Activated T-helper 1 cell treated with anti-CD3 and anti-CD28 coated beads, Interleukin-2, amount 50 U/mL, for 16 hours (primary cell): ENCODE measurements at places on chromosomes 13 and 19.

DNA sequence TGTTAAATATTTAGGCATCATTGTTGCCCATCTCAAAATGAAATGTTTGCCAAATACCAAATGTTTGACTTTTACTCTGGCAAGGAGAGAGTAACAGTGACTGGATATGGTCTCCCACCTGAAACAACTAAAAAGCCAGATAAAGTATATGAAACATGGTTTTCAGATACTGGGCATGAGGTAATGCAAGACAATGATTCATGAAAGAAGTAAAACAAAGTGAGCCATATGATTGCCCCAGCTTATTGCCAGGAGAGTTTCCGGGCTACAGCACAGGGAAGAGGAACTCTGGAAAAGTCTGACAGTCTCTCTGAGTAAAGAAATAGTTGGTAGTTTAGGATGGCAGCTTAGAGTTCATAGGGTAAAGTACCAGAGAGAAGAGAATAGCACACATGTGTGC, 354.6 kb downstream of the DNAJC15 start:
- no peak for DNase-seq

GRCh38 chr19:39195755-39196154, 1.0 kb upstream of the NCCRP1 start:
- DNase-seq = no peak

DNA sequence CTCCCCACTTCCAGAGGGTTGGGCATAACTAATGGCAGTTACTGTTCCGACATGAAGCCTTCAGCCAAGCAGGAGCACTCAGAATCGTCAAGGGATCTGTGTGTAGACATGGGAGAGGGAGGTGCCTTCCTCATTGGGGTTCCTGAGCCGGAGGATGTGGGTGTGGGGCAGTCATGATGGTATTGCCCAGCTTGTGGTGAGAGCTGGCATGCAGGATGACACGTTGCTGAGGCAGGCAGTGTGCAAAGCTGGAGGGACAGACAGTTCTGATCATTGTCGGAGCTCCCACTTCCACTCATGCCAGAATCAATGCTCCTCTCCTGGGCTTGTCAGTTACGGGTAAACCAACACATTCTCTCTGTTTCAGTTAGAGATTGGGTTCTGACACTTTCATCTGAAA, 83.9 kb upstream of the TSC22D1 start:
- DNase-seq = no peak

GRCh38 chr13:44276061-44276460, 97.6 kb upstream of the SERP2 start:
- DNase-seq = no peak

DNA sequence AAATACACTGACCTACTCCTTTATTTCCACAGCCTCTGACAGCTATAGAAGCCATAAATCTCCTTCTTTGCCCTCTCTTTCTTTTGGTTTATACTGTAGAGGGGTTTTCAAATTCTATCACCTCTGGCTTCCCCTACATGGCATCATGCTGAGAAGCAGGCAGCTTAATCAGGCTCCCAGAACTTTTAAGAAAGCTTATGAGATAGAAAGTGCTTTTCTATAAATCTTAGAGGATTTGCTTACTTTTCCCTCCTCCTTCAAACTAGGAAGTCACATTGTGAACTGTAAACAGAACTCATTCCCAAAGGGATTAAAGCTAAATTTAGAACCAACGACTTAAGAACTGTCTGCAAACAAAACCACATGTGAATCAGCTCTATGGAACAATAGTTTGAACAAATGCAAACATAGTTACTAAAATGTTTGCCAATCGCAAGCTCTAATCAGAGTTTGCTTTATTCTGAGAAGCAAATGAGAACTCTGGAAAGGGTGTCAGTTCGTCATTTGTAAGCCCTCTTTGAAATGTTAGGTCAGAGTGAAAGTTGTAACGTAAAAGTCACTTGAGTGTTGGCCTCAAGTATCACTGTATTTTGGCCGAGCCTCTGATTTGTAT, 344.1 kb downstream of the RFC3 start:
- DNase-seq = no peak

DNA sequence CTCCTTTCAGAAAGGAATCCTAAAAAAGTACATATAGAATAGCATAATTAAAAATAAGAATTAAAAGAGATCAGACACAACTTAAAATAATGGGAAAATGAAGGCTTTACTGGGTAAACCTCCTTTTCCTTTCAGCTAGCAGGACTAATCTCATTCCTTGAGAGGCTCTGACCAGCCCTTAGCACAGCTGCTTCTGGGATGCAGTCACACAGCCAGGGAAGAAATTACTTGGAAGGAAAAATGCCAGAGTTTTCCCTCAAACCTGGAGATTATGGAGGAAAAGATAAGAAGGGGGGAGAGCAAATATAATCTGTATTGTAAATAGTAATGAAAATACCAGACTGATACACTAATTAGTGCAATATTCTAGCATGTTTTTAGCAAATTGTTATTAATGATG, 91.8 kb downstream of the LRCH1 start:
- DNase-seq = no peak

GRCh38 chr19:51107406-51108065, 673 bp downstream of the CTU1 start:
- DNase-seq = no peak

DNA sequence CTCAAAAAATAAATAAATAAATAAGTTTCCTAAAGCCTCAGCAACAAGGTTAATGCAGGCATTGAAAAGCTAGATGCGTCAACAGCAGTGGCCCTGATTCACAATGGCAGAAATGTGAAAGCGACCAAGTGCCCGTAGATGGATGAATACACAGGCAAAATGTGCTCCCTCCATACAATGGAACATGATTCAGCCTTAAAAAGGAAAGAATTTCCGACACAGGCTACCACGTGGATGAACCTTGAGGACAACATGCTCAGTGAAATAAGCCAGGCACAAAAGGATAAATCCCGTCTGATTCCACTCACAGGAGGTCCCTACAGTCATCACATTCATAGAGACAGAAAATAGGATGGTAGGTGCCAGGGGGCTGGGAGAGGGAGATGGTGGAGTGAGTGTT, 31.7 kb downstream of the INSR start:
- no peak for DNase-seq

DNA sequence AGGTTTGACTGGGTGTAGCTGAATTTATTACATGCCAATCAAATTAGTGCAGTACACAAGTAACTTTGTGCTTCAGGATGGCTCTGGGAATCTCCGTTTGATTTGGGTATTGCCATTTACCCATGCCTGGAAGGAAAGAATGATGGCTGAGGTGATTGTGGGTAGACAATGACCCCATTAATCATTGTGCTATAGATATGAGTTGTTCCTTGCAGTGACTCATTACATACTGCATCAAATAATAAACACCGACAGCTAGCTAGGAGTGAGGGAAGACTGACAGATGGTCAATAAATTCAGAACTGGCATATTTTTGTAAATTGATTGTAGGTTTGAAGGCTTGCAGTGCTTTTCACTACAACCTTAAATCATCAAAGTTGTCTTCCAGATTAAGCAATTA, 1069.5 kb downstream of the DIAPH3 start:
- no peak for DNase-seq

DNA sequence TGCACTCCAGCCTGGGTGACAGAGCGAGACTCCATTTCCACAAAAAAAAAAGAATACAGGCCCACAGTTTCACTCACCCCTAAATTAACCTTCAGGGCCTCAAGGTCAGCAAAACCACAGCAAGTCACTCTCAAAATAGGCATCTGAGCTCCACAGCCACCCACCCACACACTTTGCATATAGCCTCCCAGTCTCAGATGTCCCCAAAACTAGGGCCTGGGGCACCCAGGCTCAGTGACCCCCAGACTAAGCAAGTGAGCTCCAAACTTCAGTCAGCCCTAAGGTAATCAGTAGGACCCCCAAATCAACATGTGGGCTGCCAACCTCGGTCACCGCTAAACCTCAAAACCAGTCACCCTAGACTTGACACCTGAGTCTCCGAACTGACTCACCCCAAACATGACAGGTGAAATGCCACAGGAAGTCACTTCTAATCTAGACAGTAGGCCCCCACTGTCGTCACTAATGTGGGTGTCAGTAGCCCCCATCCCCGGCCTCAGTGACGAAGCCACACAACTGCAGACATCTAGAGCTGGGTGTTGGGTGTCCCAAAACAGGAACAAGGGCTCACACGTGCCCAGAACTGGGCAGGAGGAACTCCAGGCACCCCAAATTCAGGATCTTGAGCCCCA, 13.9 kb downstream of the RABAC1 start:
- DNase-seq = peak; percentile 80

DNA sequence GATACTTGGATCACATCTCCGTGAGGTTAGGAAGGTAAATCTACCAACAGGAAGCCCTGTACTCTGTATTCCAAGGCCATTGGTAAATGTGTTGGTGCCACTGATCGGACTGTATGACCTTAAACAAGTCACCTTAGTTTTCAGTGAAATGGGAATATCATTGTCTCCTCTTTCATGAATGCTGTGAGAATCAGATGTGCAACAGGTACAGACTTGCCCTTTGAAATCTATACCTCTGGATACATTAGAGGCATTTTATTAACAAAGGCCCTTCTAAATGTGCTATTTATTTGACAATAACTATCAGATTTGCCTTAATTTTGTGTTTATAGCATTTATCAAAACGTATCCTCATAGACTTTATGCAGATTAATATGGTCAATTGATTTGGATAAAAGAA, 11.0 kb downstream of the NHLRC3 start:
- DNase-seq = no peak

- DNase-seq = no peak
Observed at GRCh38 chr13:44667943-44668342, 91.8 kb upstream of the TSC22D1 start.

DNA sequence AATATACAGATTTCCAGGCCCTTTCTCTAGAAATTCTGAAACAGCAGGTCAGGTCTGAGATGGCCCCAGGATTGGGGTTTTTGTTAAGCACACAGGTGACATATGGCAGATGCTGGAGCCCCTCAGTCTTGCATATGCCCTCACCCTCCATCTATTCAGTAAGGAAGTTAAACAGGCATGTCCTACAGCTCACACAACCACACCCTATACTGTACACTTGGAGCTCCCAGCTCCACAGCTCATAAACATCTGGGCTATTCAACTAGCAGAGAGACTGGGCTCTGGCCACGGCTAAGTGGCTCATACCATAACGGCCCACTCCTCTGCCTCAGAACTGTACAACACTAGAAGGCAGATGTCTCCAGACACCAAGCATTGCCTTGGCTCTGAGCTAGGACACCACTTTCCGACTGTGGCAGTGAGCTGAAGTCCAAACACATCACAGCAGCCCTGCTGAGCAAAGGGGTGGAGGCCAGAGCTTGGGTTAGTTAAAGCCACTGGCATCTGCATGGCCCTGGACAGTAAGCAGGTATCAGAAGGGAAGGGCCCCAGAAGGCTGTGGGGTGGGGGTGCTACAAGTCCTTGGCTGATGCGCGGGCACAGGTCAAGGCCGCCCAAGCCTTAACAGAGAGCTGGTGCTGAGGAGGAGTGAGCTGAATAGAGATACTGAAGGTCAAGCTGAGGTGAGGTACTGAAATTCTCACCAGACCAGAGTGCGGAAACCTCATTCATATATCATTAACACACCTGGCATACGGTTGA, 79.1 kb downstream of the ABCC4 start:
- no peak for DNase-seq

- no peak for DNase-seq
Observed at GRCh38 chr13:66790861-66791260, 439.3 kb downstream of the PCDH9 start.

GRCh38 chr19:49182848-49183375, 25.3 kb downstream of the TRPM4 start:
- no peak for DNase-seq

- DNase-seq = no peak
Observed at GRCh38 chr13:77316430-77316829, 10.5 kb downstream of the MYCBP2 start.

DNA sequence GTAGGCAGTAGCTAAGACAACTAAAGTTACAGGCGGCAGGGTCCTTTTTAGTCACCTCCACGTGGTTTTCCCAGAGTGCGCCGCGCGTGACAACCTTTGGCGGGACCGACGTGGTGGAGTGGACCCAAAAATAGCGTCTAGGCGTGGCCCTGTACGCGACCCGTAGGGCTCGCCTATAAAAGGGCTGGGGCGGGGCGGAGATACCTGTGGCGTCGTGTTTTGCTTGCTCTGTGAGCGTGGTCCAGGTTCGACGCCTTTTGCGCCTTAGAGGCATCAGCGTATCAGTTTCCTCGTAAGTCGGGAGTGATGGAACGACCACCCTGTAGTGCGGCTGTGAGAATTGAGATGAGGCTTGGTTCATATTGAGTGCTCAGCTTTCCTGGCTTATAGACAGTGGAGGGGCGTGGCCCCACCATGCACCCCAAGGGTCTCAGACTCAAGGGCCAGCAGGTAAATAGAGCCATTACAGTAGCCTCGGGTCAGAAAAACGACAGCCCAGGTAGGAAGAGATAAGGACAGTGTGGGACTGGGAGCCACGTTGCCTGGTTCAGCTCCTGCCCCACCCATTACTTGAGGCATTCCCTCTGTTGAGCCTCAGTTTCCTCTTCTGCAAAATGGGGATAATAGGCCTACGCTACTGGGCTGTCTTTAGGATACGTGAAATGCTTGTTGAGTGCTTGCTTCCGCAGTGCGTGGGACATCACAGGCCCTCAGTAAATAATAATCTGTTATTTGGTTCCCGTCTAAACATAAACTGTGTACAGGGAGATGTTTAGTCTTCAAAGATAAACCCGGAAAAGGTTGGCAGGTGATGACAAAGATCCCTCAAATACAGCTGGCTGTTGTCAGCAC, 693 bp upstream of the TMED1 start:
- DNase-seq = peak; percentile 64
